ENCODE measurements at places on chromosomes 1 and 21.

- DNase-seq: no peak
These were observed 43.4 kb downstream of the EIF2D start for GRCh38 chr1:206568779-206569352.

DNA sequence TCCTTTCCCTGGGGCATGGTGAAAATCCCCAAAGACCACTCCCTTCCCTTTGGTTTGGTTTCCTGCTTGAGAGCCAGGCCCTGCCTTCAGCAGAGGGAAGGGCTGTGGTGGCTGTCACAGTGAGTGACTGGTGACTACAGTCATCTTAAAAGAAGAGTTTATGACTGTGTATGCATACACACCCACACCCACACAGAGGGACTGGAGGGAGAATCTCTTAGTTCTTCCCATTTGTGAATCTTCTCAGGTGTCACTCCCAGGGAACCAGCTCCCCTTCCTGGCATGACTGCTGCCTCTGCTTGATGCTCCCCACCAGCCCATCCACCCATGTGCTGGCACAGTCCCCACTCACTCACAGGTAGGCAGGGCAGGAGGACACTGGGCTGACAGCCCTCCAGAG, 3.9 kb upstream of the KCNA2 start:
- no peak for DNase-seq

- DNase-seq: peak; percentile 2
These were observed 1.3 kb downstream of the CRYZ start for GRCh38 chr1:74731399-74732052.

- DNase-seq: no peak
These were observed 54.2 kb downstream of the VANGL2 start for GRCh38 chr1:160454371-160455152.

GRCh38 chr1:83999316-83999819, 436 bp upstream of the TTLL7 start:
- peak; percentile 64 for DNase-seq

DNA sequence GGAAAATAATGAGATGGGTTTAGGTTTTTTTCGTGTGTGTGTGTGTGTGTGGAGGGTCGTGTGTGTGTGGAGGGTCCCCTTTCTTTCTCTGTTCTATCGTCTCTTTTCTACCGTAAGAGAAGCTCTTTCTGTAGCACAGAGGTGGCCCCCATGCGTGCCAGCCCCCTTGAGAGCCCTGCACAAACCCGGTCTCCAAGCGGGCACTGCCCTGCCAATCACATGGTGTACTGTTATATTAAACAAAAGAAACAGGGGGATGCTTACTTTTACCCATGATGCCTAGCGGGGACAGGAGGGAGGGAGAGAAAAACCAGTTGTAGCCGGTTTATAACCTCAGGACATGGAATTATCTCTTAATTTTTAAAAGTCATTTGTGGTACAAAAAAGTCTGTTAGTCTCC, 41.0 kb downstream of the GATAD2B start:
- DNase-seq: no peak
